ENCODE measurements at places on chromosomes 2 and 18.

- no peak for DNase-seq
These were observed 171.5 kb upstream of the FHL2 start for GRCh38 chr2:105570326-105570725.

DNA sequence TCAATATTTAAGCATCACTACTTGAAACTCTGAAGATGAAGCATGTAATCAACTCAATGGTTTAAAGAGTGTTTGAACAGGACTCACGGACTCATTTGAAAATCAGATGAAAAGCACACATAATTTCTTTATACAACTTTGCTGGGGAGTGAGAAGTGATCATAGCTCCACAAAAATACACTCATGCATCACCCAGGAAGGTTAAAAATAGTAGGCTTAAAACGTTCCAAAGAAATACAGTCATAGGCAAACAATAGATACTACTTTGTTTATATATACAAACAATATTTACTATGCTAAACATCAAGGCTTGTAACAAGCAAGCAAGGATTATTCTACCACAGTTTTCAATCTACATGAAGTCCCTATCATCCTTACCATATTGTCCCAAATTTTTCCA lies 11.6 kb downstream of the HNRNPLL start:
- DNase-seq: no peak

DNA sequence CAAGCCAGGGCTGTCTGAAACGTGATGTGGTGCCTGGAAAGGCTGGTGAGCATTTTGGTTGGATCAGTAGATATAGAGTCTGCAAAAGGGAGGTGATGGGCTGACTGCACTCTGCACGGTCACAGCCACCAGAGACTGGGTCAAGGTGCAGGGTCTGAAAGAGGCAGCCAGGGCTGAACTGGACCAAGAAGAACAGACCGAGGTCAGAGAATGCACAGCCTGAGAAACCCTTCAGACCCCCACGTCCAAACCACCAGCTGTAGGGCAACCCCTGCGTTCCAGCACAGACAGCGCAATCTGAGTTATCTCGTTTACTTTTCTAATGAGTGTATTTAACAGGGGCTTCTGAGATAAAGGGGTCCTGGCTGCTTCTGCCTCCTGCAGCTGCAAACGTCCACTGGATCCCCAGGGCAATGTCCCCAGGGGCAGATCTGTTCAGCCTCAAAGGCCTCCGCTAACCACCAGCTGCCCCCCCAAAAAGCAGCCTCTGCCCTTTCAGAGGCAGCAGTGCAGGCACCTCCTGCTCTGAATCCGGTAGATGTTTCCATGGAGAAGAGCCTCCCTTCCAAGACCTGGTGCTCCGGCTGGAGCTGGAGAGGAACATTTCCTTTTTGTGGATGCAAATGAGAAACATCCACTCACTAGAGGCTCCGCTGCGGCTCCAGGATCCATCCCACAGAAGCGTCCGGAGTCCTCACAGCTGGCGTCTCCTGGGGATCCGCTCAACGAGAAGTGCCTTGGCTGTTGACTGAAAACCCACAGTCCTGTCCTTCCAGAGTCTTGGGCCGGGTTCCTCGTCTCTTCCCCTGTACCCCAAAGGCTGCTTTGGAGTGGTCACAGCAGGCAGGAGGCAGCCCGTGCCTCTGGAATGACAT lies 970 bp upstream of the KCNG2 start:
- DNase-seq: no peak

DNA sequence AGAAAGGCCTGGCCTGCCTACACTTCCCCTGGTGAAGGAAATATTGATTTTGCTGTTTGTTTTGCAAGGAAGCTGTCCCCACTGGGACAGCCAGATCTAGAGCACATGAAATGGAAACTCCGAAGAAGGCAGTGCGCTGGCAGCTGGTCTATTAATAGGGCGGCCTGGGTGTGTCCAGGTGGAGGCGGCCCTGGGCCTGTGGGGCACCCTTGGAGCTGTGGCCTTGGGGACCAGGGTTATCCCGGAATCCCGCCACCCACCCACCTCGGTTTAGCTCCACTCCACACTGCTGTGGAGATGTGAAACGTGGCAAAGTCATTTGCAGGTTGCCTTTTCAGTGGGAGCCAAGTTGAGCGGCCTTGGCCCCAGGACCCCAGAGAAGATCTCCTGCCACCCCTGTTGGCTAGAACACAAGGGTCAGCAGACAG lies 204.3 kb downstream of the KLHL29 start:
- no peak for DNase-seq

- DNase-seq: no peak
These were observed 17.6 kb upstream of the ZAP70 start for GRCh38 chr2:97695744-97696143.

DNA sequence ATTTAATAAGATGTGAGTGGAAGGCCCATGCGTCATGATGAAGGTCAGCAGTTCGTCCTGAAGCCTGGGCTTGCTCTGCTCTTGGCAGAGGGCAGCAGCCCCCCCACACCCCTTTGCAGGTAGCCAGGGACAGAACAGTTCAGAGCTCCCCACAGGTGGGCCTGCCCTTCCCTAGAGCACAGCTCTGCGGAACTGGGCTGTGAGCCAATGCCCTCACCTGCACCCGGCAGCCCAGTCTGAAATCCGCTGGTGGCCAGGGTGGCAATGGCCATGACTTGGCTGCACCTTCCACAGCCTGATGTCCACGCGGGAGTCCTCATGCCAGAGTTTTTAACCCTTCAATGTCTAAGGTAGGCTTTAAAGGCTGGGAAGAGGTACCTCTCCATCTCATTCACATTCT lies 136.7 kb downstream of the ACKR3 start:
- no peak for DNase-seq
